Stimulated activated CD4-positive, alpha-beta T cell treated with anti-CD3 and anti-CD28 coated beads, TNF-alpha, amount 100 ng/mL, for 1 hour (primary cell): ENCODE measurements at places on chromosomes 16 and 17.
A peak's percentile ranks its signal among the peaks of the same experiment; 100 is the strongest.

DNA sequence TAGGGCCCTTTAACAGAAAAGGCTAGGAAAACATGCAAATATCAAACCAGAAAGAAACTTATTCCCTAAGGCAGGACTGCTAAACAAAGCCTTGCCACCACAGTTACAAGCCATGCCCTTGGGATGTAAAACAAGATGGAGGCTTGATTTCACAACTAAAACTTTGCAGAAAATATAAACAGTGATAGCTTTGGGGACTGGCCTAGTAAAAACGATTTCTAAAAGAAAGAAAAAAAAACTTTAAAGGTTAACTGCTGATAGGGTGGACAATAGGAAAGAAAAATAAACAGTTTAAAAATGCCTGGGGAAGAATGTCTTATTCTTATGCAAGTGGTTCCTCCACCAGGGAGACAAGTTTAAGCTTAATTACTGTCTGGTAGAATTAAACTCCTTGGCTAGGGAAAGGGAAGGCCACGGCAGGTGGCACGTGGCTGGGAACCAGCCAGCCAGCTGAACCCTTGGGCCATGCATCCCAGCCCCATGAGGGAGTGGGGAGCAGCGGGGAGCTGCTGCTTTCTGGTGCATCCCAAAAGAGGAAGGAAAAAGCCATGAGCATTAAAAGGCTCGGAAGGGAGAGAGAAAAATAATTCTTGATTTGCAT lies 10.7 kb upstream of the TMC5 start:
- DNase-seq = no peak

DNA sequence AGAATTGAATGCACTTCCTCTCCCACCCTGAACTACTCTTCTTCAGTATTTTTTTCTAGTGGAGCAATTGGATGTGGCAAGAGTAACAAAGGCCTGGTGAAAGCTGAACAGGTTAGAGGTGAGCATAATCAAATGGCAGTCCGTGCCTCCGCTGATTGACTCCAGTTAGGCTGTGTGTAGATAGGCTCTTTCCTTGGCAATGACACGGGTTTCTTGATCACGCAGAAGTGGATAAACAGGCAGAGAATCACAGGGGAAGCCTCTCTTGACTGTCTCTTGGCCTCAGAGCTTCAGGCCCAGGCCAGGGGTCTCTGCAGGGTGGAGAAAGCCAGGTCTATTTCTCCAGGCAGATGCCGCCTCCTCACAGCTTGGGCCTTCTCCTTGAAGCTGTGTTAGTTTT lies 4.2 kb downstream of the CD300LB start:
- DNase-seq = no peak

GRCh38 chr16:28326881-28327610 lies 34.7 kb downstream of the SBK1 start:
- DNase-seq = no peak

DNA sequence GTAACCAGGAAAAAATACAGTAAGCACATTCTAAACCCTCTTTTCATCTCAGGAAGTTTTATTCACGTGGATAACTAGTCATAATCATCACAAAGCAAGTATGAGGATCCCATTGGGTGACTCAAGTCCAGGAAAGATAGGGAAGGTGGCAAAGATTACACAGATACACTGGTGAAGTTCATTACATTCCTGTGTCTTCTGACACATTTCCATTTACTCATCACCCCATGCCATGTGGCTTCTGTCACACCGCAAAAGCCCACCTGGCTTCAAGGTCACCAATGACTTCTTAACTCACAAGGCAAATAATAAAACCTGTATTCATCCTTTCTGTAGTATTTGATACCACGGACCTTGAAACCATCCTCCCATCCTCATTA lies 17.0 kb downstream of the HS3ST3A1 start:
- DNase-seq = no peak

GRCh38 chr17:38727736-38728135 lies 2.4 kb upstream of the CISD3 start:
- peak; percentile 52 for DNase-seq

DNA sequence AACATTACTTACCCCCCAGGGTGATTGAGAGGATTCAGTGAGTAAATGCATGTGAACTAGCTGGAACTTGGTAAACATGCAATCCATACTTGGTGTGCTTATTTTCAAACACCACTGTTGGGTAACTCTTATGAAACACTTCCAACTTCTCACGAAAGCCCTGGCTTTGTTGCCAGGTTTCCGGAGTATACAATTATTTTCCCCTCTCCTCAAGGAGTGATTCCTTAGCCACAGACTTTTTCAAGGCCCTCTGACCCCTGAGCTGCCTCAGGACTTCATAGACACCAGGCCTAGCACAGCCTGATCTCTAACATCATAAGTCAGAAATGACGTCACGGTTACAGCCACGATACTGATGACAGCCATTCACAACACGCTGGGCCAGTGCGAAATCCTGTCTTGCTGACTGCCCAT lies 27.6 kb downstream of the HSD17B2 start:
- DNase-seq = no peak

DNA sequence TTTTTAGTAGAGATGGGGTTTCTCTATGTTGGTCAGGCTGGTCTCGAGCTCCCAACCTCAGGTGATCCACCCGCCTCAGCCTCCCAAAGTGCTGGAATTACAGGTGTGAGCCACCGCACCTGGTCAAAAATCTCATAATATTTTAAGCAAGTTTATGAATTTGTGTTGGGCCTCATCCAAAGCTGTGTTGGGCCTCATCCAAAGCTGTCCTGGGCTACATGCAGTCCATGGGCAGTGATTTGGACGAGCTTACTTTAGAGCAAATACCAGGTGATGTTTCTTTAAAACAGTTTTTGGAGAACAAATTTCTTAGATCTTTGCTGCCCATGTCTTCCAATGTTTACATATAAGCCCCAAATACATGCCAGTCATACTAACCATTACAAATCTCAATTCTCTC lies 84.4 kb upstream of the C17orf78 start:
- no peak for DNase-seq

GRCh38 chr17:67239597-67239996 lies 5.4 kb downstream of the HELZ start:
- DNase-seq = no peak
